ENCODE measurements at places on chromosomes 12 and 14.

DNA sequence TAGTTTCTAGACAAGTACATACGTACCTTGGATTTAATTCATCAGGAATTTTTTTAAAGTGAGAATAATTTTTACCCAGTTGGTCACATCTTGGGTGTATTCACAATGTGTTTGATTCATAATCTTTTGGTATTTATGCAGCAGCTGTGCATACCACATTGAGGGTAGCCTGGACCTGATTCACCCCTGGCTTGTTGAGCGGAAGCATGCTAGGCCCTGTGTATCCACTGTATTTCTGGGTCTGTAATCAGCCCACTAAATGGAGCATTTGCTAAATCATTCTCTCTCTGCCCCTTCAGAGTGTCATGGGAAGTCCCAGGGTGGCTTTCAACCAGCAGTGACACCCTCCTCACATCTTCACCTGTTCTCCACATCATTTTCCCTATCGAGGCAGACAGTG, 203.8 kb upstream of the RGS6 start:
- DNase-seq, result no peak

DNA sequence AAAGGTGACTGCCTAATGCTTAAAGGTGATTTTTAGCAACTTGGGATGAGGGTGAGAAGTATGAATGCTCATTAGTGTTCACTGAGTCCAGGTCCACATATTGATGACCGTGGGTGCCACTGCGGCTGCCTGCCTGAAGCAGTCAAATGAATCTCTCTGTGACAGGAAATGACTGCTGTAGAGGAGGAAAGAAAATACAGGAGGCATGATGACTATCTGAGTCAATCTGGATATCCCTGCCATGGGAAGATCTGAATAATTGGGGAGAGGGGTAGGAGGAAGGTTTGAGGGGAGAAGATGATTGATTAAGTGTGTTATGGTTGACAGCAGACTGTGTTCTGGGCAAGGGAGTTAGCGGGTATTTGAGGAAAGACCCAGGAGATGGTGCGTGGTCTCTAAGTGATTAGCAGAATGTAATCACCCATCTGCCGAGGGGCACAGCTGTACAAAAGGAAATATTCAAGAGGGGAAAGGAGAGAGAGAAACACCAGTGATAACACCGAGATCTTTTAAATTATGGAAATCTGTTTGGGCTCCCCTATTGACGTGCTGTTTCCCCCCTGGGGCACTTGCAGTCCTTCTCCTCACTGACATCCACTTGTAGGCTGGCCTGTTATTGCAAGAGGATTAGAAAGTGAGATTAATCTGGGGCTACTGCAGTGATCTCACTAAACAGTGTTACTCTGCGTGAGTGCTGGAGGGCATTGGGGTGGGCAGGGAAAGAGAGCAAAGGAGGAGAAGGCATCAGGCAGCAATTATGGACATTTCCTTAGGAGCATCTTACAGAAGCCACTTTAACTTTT, 97.7 kb downstream of the AKAP6 start:
- DNase-seq, result no peak

DNA sequence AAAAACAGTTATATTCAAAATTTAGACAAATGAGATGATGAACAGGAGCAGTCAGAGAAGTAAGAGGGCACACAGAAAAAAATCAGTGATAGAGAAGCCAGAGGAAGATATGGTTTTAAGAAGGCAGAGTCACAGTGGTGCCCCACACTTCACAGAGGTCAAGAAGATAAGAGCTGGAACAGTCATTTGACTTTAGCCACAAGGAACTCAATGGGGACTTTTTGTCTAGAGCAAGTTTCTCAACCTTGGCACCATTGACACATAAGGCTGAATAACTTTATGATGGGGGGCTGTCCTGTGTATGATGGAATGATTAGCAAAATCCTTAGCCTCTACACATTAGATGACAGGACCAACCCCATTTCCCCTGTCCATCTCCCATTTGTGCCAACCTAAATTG, 172.8 kb upstream of the PLEKHG7 start:
- no peak for DNase-seq

- no peak for DNase-seq
Measured at GRCh38 chr12:68479261-68479895, 131.3 kb upstream of the RAP1B start.
